ENCODE measurements at places on chromosomes 6 and 20.
A peak's percentile ranks its signal among the peaks of the same experiment; 100 is the strongest.

DNA sequence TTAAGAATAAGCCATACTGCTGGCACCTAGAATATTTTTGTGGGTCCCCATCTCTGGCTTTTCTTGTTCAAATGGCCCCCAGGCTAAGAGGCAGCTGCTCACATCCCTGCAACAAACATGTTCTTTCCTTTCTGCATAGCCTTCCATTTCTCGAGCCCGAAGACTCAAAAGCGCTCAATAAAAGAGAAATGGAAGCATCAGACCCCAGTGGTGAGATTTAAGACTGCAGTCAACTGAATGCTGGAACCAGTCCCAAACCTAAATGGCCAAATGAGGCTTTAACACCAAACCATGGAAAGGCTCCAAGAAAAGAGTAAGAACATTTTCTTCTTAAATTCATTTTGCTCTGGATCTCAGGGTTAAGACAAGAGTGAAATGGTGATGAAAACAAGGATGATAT, 122.1 kb upstream of the TRAF3IP2 start:
- no peak for DNase-seq

GRCh38 chr6:115896538-115897129, 164.1 kb downstream of the FRK start:
- peak; percentile 30 for DNase-seq

DNA sequence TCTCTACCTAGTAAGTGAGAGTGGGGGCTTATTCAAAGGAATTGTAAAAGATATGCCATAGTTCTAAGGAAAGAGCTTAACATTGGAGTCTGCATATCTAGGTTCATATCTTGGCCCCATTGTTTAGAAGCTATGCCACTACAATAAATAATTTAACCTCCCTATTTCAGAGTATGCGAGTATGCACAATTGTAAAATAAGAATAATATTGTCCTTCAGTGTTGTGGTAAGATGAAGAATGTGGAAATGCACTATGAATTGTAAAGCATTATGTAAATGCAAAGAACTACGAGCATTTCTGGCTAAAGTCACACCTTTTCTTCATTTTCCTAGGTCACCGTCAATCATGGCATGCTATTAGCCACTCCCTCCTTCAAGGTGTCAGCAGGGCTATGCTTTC, 16.1 kb upstream of the ZNF165 start:
- no peak for DNase-seq

DNA sequence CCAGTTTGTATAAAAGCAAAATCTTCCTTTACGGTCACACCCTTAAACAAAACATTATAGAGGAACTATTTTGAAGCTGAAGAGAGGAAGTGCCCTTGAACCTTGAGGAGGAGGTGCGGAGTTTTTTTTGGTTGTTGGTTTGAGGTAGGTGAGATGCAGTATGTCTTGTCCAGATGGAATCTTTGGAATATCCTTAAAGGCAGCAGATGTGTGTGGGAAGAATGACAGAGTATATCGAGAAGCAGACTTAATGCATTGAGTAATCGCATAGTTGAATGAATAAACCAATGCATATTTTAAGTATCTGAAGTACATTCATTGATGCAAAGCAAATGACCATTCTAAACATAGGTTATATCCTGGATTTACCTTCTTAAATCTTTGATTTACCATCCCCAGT, 49.9 kb downstream of the AIG1 start:
- no peak for DNase-seq

DNA sequence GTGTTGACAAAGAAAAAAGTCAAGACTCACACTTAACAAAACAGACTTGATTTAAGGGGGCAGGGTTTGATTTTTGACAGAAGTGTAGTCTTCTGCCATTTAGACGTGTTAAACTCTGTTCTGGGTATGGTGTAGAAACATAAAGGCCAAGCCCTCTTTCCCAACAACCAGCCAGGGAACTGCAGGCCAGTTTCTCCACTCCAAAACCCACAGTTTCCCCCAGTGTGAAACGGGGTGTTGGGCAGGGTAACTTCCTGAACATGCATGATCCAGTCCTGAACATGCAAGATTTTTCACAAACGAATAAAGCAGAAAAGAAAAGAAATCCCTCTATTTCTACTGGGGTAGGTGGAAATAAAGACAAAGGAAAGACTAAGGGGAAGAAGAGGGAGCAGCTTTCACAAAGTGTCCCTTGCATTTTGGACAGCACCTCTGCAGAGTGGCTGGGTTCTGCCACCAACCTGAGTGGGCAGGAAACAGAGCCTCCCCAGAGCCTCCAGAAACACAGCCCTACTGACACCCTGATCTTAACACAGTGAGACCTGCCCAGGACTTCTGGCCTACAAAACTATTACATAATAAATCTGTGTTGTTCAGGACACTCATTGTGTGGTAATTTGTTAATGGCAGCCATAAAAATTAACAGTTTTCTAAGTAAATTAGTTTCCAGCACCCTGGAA, 7.5 kb downstream of the APMAP start:
- DNase-seq: peak; percentile 65

DNA sequence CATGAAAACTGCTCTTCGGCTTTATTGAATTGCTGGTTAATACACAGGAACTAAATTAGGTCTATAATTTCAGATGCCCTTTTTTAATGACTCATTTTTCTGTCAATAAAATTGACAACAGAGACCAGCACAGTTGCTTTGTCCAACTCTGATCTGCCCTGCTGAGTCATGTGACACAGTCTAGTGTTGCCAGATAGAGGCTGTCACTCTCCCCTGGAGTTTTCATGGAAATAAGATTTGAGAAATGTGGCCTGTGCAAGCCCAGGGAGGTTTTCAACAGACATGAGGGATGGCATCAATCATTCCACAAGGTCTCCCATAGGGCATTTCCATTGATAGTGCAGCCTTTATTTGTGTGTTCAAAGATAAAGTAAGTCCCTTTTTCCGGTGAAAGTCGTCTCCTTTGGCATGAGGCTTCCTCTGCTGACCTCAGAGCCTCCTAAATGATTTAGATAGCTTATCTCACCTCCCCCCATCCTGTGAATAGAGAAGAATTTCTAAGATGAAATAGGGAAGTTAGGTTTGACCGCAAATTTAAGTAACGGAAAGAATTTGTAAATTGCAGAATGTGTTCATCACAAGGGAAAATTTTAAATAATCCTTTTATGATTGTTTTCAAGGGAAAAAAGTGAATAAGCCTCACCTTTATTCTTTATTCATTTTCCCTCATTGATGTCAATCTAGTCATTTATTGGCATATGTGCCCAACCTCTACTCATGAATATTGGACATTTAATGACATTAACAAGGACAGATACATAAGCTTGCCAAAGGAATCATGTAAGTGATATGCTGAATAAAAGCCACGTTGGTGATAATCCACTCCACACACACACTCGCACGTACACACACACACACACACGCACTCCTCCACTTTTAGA, 277.7 kb downstream of the ADGB start:
- DNase-seq: peak; percentile 99

- no peak for DNase-seq
Observed at GRCh38 chr20:62210496-62210855, 9.6 kb downstream of the HRH3 start.

DNA sequence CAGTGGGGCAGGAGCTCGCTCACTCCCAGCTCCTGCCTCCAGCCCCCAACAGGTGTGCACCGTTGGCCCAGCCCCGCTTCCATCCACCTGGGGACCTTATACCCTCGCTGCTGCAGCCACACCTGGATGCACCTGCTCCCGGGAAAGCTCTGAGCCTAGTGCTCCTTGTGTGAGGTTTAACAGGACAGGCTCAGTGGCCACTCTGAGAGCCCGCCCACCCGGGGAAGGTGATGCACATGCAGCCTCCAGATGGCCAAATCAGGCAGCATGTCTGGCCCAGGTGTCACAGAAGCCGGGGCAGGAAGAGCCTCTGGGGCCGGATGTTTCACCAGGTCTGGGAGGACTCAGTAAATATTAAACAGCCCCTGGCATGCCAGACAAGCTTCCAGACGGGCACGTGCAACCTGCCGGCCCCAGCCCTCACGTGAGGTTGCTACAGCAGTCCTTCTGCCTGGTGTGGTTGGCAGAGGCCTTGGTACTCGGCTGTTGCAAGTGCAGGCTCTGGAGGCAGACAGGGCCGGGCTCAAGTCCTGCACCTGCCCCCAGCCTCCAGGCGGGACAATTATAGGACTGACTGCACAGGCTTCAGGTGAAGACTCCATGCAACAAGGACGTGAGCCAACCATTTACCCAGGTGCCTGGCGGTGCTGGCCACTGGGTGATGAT, 66.9 kb downstream of the RIPOR3 start:
- DNase-seq: no peak

- DNase-seq: no peak
Observed at GRCh38 chr6:159969204-159969912, 476 bp downstream of the IGF2R start.

- DNase-seq: peak; percentile 92
Observed at GRCh38 chr6:111952821-111953540, 79.7 kb upstream of the FYN start.

- DNase-seq: no peak
Observed at GRCh38 chr6:34748757-34749156, 8.5 kb upstream of the SNRPC start.

DNA sequence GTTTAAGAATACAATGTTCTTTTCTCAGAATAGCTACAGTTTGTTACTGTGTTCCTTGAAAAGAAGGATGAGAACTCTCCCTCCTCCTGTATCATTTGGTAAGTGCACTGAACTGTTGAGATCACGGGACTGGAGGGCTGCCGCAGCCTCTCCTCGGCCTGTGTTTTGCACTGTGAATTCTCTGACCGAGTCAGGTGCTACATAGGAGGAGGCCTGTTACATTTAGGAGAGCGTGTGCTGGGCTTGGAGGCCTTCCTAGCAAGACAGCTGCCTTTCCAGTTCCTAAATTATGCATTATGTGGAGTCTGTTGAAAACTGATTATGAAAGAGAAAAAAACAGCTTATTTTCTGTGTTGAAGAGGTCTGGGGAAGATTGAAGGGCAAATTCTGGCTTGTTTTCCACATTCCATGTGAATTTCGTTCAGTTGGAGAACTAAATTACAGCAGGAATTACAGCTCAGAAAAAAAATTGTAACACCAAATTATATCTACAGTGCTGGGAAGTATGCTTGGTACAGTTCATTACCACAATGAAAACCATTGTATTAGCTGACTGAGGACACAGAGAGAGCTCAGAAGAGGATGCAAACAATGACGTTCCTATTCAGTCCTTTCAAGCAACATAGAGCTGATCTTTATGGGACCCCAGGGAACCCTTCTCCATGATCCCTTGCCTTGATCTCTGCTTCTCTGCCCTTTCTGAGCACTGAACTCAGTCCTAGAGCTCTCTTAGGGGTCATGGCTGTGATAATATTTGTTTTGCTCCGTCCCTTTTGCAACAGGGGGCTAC, 2.8 kb downstream of the TMC2 start:
- DNase-seq: no peak

DNA sequence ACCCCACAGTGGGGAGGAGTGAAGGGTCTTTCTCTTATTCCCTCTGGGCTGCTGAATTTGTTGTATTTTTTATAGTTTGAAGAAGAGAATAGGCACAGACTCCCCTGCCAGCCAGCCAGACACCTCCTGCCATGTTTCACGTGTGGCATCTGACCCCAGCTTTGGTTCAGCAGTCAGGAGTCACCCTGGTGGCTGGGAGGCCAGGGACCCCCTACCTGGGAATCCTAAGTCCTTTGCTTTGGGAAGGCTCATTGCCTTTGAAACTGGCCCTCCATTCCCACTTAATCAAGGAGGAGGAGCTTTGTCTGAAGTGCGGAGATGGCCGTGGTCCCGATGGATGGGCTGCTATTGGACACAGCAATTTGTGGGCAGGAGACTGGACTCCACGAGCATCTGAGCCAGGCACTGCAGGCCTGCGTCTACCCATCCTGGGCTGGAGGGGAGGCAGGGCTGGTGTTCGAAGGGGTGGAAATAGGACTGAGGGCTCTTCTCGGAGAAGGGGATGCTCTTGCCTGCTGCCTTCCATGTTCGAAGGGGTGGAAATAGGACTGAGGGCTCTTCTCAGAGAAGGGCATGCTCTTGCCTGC, 196.1 kb downstream of the DLL1 start:
- DNase-seq: no peak
